ENCODE measurements at places on chromosomes 11 and 22.

DNA sequence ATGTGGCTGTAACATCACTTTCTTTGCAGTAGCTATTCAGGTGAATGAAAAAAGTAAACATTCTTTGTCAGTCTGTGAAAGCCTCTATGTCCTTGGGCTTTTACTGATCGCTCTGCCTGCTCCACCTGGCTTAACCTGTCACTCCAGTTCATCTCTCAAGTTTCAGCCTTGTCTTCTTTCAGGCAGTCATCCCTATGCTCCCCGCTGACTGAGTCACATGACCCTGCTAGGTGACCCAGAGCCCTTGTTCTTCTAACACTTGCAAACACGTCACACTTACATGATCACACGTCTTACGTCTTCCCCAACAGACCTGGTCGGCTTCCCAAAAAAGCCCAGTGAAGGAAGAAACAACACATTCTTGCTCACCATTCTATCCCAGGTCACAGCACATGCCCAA lies 499.3 kb upstream of the TENM4 start:
- DNase-seq, result no peak

GRCh38 chr11:126891556-126892217 lies 108.9 kb downstream of the KIRREL3 start:
- DNase-seq, result no peak

- no peak for DNase-seq
These were observed 6.6 kb downstream of the SHANK2 start for GRCh38 chr11:71245601-71246391.

DNA sequence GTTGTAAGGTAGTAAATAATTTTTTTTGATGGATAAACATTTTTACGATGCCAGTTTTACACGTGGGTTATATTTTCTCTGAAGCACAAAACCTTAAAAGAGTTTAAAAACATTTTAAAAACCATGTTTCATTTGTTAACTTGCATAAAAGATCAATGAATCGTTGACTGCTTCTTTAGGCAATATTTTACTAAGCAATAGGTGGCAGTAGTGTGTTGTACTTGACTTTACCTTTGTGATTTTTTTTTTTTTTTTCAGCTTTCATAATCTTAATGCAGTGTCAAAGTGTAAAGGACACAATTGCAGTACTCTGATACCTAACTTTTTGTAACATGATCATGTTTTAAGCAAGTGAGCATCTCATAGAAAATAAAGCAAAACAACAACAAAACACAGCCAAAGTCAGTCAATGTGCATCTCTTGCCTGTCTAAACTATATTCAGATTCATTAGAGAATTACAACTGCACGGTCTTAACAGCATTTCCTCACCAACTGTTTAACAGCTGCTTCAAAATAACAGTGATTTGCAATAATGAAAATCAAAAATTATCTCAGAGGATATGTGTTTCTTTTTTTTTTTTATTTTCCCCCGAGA lies 27.7 kb downstream of the DNAJC24 start:
- peak; percentile 34 for DNase-seq

Measured in CD4-positive, alpha-beta T cell treated with Interleukin-21 for 1 hour (primary cell).